ENCODE measurements at places on chromosomes 3 and 15.
A peak's percentile ranks its signal among the peaks of the same experiment; 100 is the strongest.

- DNase-seq: no peak
These were observed 1749.6 kb downstream of the SI start for GRCh38 chr3:163328680-163329079.

GRCh38 chr3:120113128-120114116 is 19.2 kb upstream of the GSK3B start:
- peak; percentile 65 for DNase-seq

DNA sequence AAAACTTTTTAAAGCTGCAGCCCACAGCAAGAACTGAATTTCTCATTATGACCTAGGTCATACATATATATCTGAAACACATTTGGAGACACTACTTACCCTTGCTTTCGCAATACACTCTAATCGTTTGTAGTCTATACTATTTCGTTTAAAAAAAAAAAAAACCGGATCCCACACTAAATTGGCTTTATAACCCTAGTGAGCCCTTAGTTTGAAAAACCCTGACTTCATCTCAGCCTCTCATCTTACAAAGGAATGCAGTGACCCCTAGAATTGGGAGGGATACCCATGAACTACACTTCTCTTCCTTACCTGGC is 4.2 kb downstream of the RARRES1 start:
- DNase-seq: no peak

GRCh38 chr15:58459045-58459444 is 27.3 kb downstream of the LIPC start:
- no peak for DNase-seq

DNA sequence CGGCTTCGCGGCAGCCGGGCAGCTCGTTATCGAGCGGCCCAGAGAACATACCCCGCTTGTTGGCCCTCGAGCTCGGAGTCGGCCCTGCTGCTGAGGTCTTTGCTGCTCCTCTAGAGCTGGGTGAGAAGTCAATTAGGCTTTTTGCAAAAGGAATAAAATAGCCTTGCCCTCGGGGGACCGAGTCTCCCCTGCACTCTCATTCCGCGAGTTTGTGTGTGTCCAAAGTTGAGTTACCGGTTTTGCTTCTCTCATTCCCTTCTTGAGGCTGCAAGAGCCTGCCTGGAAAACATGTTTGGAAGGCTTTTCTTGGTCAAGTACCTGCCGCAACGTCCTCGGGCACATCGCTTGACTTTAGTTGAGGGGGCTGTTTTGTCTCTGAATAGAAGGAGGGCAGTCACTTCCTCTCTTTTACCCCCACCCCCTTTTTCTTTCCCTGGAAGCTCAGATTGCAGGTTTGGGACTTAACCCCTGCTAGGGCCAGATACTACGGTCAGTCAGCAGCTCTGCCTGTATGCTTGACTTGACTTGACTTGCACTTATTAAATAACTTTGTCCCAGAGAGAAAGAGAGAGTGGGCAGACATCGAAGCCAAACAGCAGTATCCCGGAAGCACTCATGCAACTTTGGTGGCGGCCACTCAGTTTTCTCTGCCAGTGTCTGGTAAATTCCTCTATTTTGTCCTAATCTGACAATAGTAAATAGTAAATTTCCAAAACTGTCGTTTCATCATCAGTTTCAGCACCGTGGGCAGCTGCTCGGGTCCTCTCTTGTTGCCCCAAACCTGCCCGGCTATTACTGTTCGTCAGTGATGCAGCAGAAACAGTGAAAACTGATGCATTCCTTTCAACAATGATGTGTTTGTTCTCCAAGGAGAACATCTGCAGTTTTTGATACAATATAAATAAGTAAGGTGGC is 609 bp downstream of the RNF13 start:
- peak; percentile 37 for DNase-seq

DNA sequence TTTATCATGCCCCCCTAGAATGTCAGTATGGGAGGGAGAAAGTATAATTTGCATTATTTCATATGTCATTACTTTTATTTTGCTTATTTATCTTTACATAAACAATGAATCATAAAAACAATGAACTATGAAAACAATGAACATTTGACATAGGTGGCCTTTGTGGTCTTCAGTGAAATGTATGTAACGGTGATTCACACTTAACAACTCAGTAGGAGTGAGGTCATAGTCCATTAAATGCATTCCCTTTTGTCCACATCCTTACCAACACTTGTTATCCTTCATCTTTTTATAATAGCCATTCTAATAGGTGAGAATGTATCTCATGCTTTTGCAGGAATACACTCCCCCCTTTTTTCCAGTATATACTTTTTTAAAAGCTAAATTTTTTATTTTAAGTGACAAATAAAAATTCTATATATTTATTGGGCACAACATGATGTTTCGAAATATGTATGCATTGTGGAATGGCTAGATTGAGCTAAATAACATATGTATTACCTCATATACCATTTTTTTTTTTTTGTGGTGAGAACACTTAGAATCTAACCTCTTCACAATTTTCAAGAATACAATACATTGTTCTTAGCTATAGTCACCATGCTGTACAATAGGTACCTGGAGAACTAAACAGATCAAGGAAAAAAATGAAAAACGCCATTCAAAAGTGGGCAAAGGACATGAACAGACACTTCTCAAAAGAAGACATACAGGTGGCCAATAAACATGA is 189.5 kb downstream of the WDR72 start:
- no peak for DNase-seq

DNA sequence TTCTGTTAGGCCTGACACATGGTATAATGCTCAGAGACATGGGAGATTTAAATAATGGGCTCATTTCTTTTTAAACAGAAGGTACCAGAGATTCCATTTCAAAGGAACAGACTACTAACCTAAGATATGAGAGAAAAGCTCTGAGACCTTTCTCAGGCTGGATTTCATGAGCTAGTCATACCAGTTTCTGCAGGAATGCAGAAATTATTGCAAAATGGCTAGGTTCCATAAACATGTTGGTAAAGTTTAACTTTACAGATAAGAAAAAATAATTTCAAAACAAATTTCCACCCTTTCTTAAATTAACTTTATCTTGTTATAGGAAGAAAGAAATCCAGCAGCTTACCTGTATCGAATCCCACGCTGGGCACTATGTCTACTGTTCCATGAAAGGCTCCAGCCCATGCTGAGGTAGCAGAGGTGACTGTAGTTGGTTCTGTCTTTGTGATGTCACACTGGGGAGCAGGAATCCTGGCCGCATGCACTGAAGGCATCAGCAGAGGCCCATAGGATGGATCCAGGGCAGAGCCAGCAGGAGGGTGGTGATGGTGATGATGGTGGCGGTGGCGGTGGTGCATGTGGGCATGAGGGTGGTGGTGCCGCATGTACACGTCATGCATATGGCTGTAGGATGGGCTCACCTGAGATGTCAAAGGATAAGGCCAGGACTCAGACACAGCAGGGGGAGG is 22.6 kb downstream of the VGLL3 start:
- DNase-seq: no peak

DNA sequence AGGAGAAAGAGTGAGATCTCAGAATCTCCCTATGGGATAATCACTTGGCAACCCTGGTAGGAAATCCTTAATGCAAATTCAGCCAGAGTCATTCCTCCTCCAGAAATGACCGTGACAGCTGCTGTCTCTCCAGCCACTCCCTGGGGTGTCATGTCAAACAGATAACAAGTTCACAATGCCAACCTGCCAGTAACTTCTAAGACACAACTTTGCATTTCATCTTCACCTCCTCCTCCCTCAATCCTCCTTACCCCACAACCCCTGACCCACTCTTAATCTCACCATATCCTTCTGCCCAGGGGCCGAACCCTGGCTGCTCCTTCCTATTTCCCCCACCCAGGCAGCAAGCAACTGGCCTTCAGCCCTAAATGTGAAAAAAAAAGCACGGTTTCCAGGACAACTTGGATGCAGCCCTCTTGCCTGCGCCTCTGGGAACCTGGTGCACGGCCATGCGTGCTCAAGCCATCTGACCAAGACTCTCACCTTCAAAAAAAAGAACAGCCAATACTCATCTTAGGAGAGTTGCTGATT is 166.0 kb downstream of the NTRK3 start:
- no peak for DNase-seq

DNA sequence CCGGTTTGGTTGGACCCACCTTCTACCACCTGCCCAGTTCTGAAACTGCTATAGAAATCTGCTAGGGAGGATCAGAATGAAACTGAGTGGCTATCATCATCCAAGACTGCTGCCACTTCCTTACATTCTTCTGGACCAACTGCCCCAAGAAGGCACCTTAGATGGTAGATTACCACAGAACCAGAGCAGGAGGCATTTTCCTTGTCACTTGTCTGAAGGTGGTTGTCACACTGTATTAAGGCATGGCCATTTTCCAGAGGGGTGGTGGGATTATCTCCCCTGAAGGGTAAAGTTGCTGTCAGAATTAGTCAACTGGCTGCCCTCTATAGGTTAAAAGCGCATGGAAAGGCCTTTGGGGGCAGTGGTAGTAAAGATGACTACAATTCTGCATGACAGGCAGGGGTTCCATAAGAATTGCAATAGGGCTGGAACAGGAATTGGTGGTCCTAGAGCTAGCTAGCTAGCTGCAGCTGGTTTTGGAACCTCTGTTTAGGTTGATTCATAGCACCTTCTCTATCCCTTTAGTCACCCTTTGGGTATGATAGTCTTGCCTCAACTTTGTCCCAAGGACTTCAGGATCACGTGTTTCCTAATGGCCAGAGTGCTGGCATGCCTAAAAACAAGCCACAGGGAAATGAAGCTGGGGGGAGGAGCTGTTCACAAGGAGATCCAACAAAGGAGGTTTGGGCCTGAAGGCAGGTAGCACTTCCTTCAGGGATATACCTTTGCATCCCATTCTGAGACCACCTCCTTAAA is 4.8 kb upstream of the CSPG5 start:
- peak; percentile 44 for DNase-seq

DNA sequence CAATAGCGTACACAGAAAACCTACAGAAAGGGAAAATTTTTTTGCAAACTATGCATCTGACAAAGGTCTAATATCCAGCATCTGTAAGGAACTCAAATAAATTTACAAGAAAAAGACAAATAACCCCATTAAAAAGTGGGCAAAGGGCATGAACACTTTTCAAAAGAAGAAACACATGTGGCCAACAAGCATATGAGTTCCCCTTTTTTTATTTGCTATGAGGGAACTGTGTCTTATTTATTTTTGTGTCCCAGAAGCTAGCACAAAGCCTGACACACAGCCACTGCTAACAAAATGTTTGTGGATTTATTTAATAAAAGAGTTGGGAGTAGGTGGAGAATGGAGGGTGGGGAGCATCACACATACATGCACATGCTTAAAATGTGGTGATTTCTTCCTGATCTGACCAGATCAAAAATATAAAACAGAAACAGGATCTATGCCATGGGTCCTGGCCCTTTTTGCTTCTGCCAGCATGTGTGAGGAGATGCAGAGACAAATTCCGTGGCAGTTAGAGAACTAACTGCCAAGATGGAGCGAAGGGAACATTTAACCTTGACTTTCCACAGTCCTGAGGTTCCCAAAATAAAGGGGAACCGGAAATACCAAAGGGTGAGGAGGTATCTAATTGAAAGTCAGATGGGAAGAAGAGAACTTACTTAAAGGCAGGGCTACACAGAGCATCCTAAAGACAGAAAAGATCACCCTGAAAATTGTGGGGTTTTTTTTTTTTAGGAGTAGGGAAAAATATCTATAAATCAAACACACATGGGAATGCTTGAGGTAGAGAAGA is at the start of gene TMEM202:
Gene TMEM202 (plus strand): TSS at position 510 of the 793 bp plus-strand sequence. CDS start 22 bp downstream, at position 532.
- no peak for DNase-seq

GRCh38 chr3:45670991-45671390 is 18.2 kb upstream of the SACM1L start:
- no peak for DNase-seq

- DNase-seq: no peak
These were observed 56.3 kb downstream of the BLM start for GRCh38 chr15:90773485-90773884.

- no peak for DNase-seq
These were observed 171.6 kb upstream of the MBNL1 start for GRCh38 chr3:152097120-152097519.

GRCh38 chr3:8775181-8775580 is 5.8 kb upstream of the OXTR start:
- no peak for DNase-seq

DNA sequence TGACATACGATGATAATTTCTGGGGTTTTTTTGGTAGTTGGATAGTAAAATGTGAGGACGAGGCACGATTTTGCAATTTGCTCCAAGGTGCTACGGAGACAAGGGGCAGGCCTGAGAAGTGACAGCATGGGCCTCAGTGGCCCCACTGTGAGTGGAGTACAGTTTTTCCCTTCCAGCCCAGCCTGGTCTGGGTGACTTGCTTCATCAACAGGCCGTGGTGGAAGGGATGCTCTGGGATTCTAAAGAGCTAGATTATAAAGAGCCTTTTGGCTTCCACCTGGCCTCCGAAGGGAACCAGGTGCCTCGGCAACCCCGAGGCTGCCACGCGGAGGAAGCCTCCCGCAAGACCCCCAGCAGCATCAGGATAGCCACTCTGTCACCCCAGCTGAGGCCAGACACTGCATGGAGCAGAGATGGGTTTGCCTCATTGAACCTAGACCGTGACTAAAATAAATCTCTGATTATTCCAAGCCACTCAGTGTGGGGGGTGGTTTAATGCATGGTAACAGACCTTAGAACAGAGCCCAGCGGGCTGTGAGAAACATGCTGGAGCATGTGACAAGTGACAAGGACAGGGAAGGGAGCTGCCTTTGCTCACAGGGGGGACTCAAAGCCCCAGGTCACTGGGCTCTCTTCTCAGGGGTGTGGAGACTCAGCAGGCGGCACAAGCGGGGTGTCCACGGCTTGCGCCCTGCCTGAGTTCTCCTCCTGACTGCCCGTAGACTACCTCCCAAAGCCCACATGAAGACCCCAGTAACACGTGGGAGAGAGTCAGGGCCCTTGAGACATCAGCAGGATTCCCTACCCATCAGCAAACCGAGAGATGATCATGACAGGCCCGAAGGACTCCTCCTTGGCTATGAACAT is 22.6 kb upstream of the SLC41A3 start:
- DNase-seq: no peak

DNA sequence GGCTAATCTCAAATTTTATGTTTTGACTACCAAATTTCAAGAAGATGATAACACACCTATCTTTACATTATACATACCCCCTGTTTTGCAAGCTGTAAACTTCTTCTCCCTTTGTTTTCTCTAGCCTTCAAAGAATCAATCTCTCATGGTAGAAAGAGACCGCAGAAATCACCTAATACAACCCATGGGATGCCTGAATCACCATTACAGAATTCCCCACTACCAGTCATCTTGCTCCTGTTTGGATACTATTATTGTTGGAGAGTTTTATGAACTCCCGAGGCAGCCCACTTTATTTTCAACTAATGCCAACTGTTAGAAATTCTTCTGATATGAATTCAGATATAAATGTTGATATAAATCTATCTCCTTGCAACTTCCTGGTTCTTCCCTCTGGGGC is 110.9 kb downstream of the FRMD5 start:
- DNase-seq: no peak

GRCh38 chr3:125083776-125084175 is 28.0 kb upstream of the HEG1 start:
- no peak for DNase-seq

- DNase-seq: no peak
These were observed 264.2 kb downstream of the GABRG3 start for GRCh38 chr15:27235161-27235560.
